ENCODE measurements at places on chromosomes 2 and 18.
A peak's percentile ranks its signal among the peaks of the same experiment; 100 is the strongest.

GRCh38 chr18:80231616-80232015, 15.7 kb downstream of the PARD6G start:
- no peak for DNase-seq

DNA sequence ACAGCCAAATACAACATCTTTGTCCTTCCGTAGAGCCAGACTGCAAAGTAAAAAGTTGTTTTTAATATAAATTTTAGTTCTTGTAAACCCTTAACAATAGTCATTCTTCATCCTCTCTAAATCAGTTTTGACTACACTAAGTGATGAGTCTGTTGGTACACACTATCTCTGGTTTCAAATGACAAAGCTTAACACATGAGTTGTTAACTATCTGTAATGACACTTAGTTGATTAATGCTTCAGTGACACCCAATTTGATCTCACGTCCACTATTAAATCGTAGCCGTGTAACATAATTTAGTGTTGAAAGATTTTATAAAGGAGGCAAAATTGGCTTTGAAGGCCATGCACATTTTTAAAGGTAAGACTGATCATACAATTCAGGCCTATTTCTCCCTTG, 181.6 kb downstream of the ZNF521 start:
- no peak for DNase-seq

GRCh38 chr18:3281456-3282400, 19.8 kb downstream of the MYL12B start:
- DNase-seq, result peak; percentile 86

DNA sequence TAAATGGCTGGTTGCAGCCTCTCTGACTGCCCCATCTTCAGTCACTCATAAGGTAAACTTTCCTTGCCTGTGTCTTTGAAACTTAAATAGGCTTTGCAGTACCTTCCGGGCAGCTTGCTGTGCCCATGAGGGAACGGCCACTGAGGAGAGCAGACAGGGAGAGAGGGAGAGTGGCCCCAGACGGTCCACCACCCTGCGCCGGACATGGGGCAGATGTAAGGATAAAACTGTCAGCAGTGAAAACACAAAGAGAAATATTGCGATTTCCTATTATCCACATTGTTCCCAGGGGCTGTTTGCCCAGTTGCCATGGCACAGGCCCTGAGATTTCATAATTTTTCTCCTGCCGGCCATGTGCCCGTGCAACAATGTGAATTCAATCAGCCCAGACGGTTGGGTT, 265.9 kb upstream of the SALL3 start:
- no peak for DNase-seq

DNA sequence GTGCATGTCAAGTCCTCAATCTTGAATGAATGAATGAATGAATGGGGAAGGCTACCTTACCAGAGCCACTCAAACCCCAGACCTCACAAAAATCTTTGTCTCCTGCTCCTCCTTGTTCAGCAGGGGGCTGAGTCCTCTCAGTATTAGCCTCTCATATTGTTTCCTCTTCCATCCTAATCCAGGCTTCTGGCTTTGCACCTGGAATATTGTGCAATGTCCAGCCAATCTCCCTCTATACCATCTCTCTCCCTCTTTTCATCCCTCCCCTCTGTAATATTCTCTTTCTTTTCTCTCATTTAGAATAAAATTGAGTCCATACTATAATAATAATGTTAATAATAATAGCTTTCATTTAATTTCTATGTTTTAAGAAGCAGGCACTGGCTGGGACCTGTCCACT, 34.3 kb downstream of the ARHGAP25 start:
- DNase-seq, result no peak

DNA sequence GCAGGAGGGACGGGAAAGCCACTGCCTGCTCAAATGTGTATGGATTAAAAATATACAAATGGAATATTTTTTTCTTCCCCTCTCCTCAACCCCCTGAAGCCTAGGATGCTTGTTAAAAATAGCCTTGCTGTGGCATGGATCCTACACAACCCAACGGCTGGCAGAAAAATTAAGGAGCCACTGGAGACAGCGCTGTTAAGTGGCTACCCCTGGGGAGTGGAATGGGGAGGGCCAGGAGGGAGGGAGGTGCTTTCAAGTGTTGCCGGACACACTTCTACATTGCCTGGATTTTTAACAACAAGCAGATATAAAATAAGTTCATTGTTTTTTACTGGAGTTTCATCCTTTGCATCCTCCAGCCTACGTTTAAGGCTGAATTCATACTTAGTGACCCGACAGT, 66.6 kb downstream of the ZBTB7C start:
- no peak for DNase-seq

- DNase-seq, result no peak
Measured at GRCh38 chr2:11559786-11560155, 25.9 kb downstream of the GREB1 start.

DNA sequence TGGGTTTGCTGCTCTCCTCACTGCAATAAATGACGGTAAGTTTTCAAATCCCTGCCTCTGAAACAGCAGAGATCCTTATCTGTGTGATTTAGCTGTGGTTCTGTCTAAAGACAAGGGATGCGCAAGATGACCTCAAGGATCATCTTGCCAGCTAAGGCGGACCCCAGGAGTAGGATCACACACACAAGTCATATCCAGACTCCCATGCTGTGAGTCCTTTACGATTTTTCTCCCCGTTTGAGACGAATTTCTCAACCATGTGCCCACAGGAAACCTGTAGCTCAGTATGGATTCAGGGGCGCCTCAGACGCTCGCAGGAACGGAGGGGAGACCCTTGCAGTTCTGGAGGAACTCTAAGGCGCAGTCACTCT, 11.1 kb upstream of the DCTN1 start:
- peak; percentile 22 for DNase-seq
